NT2/D1 (cell line): ENCODE measurements at places on chromosomes 5 and 9.

GRCh38 chr9:79567671-79568098 lies 4.1 kb upstream of the TLE4 start:
- no peak for DNase-seq

DNA sequence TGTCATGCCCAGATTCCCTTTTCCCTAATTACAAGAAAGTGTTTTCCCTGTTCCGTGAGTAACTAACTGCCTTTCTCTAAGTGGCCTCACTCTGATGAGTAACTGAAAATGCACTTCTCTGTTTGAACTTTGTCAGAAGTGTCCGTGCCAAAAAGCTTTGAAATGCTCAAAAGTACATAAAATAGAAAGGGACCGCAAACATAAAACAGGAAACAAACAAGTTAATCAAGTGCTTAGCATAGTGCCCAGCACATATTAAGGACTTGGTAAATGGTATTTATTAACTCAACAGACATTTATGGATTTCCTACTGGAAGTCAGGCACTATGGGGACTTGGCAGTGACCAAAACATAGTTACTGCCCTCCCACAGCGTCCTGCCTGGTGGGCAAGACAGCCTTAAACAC lies 22.3 kb downstream of the AQP3 start:
- DNase-seq, result no peak

DNA sequence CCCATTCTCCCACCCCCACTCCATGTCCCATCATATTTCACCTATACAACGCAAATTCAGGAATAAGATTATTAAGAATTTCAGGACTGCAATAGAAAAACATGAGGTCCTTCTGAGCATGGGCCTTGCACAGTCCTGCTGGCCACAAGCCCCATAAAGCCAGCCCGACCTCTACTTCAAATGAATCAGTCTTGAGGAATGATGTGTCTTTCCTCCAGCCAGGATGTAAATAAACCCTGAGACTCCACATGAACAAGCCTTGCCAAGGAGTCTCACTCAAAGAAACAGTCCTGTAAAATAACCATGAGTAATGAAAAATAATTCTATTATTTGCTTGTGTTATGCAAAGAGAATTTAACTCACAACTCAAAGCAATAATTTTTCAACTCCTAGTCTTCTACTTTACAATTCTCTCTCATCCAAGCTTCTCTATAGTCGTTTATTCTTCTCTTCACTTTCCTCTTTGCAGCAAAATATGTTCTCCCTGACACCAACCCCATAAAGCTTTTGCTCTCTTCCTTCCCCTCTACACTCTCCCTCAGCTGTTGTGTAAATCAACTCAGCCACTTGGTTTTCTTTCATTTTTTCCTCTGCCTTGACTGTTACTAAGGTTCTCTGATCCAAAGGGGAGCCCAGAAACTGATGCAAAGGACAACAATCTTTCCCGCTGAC lies 140.1 kb upstream of the MOCS2 start:
- DNase-seq, result no peak

DNA sequence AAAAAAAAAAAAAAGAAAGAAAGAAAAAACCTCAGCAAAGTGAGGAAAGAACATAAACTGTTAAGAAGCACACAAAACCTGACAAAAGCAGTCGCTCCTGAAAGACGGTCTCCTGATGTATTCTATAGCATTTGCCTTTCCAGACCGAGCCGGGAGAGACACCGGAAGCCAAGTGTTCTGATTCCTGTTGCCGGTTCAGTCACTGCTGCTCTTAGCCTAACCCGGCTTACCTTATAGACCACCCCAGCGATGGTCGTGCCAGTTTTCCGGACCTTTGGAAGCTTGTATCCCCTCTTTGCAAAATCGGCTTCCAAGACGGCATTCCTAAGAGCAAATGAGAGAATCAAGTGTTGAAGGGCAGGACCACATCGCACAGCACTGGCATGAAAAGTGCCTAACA lies 630 bp downstream of the PSMB7 start:
- no peak for DNase-seq

DNA sequence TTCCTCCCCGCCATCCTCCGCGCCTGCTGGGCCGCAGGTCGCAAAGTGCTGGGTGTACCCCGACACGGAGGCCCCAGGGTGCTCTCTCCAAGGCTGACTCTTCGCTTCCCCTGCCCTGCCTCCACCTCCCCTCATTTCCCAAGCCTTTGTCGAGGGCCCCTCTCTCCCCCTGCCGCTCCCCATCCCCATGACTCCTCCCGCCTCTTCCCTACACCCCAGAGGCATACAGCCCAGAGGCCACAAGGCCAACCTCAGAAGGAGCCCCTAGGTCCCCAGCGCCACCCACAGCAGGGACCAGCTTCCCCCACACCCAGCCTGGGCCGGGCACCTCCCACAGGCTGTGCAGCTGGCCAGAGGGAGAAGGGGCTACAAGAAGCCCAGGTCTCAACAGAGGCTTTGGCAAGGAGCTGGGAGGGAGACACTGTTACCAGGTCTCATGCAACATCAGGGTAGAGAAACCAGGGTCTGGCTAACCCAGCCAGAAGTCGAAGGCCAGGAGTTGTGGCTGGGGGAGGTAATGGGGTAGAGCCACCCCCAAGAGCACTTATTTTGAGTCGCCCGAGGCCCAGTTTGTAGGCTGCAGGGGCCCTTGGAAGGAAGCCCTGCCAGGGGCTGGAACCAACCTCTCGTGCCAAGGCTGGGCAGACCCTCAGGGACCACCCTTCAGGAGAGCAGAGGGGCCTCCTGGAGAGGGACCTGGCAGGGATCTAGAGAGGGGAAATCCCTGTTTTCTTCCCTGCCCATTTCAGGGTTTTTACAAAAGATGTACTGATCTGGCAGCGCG lies 24.5 kb upstream of the SARDH start:
- no peak for DNase-seq

GRCh38 chr9:357560-357959 lies 142.9 kb downstream of the DOCK8 start:
- DNase-seq, result no peak

DNA sequence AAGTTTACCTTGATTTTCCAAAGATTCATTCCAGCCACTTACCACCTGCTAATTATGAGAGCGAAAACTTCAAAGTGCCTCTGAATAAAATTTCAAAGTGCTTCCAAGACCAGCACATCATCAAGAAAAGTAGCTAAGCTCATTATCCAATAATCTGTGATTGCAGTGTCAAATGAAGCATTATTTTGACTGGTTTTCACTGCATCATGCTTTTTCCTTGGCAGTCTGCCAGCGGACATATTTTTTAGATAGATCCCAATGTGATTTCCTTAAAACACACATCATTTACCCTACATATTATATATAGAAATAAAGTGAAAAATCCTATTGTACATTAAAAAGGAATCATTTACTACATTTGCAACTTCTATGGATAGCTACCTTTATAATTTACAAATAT lies 508.6 kb upstream of the FAM174A start:
- no peak for DNase-seq

DNA sequence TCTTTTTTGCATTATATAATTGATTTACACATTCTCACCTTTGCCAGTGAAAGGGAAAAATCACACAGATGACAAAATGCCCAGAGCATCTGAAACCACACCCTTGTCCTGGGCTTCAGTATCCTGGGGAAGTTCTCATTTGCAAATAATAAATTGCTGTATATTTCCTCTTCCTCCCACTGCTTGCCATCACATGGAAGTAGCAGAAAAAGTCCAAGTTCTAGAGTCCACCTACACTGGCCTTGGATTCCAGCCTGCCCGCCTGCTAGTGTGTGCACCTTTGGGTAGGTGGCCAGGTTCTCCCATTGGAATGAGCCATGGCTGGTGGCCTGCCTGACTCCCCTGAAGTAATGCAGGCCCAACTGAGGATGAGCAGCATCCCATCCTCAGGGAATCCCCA lies 149.4 kb downstream of the GADD45G start:
- DNase-seq, result no peak

- no peak for DNase-seq
These were observed 42.5 kb downstream of the RALGPS1 start for GRCh38 chr9:126956917-126957686.

GRCh38 chr9:93646640-93647178 lies 70.3 kb downstream of the PHF2 start:
- DNase-seq, result no peak

DNA sequence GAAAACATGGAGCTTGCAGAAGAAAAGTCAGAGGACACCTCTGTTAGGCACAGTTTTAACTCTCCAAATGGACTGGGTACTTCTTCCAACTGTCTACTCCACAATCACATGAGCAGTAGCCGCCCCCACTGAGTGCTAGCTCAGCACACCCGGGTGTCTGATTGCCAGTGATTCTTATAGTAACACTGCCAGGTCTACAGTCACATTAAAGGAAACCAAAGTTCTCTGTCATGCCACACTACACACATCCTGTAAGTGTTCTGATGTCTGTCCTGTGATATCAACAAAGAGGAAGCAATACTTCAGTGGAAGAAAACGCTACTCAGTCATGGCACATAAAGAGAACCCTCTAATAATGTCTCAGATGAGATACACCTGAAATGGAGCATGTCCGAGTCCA lies at the start of gene HAVCR2:
Gene HAVCR2, minus strand, starts transcription at position 69 of the 400 bp plus-strand sequence. Its CDS starts 61 bp downstream, at position 8.
- DNase-seq, result no peak

GRCh38 chr9:72718503-72718902 lies 197.1 kb downstream of the TMC1 start:
- no peak for DNase-seq

- no peak for DNase-seq
These were observed 101.8 kb downstream of the BOD1 start for GRCh38 chr5:173514661-173515060.

GRCh38 chr5:147559749-147560148 lies 49.9 kb upstream of the DPYSL3 start:
- DNase-seq, result no peak

DNA sequence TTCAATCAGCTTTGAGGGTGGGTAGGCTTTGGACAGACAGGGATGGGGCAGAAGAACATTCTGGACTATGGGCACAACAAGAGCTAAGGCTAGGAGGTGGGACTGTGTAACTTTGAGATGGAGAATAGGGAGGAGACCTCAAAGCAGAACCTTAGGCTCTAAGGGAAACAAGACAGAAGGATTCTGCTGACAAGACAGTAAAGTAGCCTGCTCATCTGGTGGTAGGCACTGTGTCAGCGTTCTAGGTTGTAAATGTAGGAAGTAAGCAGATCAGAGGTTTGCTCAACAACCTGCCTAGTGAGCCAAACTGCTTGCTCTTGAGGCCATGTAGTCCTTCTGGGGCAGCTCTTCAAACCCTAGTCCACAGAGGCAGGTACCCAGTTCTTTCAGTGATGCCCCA lies 15.0 kb upstream of the IL12B start:
- no peak for DNase-seq

DNA sequence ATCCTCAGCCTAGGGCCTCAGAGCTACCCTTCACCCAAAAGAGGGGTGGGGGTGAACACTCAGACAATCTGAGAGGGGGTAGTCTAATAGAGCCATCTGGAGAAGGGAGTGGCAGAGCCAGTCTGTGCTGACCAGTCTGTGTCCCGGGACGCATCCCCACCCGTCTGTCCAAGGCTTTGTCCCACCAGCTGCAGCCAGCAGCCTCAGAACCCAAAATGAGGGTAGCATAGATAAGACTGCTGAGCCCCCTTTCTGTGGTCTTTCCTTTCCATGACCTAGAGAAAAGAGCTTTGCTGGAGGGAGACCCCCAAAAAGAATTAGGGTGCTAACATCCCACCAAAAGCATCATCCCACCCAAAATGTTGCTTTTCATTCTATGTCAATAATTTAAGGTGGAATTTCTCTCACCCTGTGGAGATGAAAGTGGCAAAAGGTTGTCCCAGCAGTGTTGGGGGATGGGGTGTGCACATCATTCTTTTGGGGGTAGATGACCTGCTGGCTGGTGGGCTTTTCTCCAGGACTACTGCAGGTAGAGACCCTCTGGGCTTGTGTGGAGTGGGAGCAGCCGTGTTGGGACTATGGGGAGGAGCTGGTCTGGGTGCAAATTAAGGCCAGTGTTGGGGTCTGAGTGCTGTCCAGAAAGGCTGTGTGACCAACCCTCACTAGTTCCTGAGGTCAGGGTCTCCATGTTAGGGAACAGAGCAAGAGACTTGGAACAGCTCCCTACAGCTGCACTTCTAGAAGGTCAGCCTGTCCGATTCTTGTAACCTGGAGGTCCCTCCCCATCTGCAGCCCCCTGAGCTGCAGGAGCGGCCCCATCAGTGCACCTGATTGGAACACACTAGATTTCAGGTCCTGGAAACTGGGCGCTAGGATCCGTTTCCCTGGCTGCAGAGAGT lies 19.9 kb downstream of the URM1 start:
- no peak for DNase-seq

GRCh38 chr5:37448941-37449340 lies 69.8 kb downstream of the WDR70 start:
- DNase-seq, result no peak

- no peak for DNase-seq
These were observed 34.7 kb downstream of the CSNK1G3 start for GRCh38 chr5:123546657-123547056.

GRCh38 chr9:91419222-91420191 lies 4.1 kb downstream of the NFIL3 start:
- no peak for DNase-seq

GRCh38 chr5:147822686-147823491 lies 8.6 kb downstream of the SPINK1 start:
- DNase-seq, result peak; percentile 15

- DNase-seq, result no peak
These were observed 6.0 kb upstream of the IL13 start for GRCh38 chr5:132651838-132652469.

DNA sequence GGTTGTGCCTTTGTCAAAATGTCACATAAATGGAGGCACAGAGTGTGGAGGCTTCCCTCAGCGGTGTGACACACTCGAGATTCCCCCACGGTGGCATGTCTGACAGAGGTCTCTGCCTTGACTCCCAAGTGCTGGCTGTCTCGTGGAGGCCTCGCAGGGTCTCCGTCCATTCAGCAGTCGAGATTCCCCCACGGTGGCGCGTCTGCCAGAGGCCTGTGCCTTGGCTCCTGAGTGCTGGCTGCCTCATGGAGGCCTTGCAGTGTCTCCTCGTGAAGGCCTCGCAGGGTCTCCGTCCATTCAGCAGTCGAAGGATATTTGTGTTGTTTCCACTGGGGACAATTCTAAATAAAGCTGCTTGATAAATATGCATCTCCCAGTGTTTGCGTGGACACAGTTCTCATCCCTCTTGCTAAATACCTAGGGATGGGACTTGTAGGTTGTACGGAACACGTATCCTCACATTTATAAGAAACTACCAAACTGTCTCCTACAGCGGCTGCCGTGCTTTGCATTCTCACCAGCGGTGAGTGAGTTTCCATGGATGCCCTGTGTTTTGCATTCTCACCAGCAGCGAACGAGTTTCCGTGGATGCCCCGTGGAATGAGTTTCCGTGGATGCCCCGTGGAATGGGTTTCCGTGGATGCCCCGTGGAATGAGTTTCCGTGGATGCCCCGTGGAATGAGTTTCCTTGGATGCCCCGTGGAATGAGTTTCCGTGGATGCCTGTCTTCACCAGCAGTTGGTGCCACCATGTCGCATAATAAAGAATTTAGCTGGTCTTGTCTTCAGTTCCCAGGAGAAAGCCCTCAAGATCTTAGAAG lies 25.8 kb downstream of the PNPLA7 start:
- no peak for DNase-seq

GRCh38 chr5:135140446-135141204 lies 106.6 kb upstream of the PITX1 start:
- DNase-seq, result no peak
